ENCODE measurements at places on chromosomes 3 and 15. TPM values are rescaled to one million over a fixed set of nuclear protein-coding genes. Genes with fewer than 3 reads are reported as not detected.

Gene AADAC
- not detected for total RNA-seq

Gene CFAP100
- total RNA-seq: not detected

Gene MEIS2
- 15.8 TPM for total RNA-seq

Gene ANKRD63
- not detected for total RNA-seq

Gene SLC28A2
- total RNA-seq: not detected

Gene TNNC1
- total RNA-seq: 1.7 TPM

Gene APOD
- total RNA-seq: 0.91 TPM

Gene SLC2A2
- total RNA-seq: not detected

Gene ZNF660
- 3.2 TPM for total RNA-seq

Gene GCNT3
- total RNA-seq: 5.8 TPM

Gene IL17RC
- total RNA-seq: 51.8 TPM

Gene REC114
- not detected for total RNA-seq

Gene SLC22A14
- total RNA-seq: 0.32 TPM

Gene DCLK3
- not detected for total RNA-seq

Gene BNIP2
- 156 TPM for total RNA-seq

Data from articular chondrocyte of knee joint (primary cell).